ENCODE measurements at places on chromosomes 16 and 17. TPM values are rescaled to one million over a fixed set of nuclear protein-coding genes. Genes with fewer than 3 reads are reported as not detected.

Gene TSPOAP1
- total RNA-seq: 77.0 TPM

Gene TPPP3
- total RNA-seq: not detected

Gene RASL10B
- 1.3 TPM for total RNA-seq

Gene TEKT1
- total RNA-seq: not detected

All from T-helper 1 cell treated with Interleukin-12 subunit alpha and Interleukin-12 subunit beta and Interleukin-4 antibody, amounts not matched to agents 30 ng/mL and 1 ng/mL, for 36 hours (primary cell).